Activated naive CD4-positive, alpha-beta T cell treated with anti-CD3 and anti-CD28 coated beads, Interleukin-2, amount 50 U/mL, for 72 hours (primary cell): ENCODE measurements at places on chromosomes 13 and 19. TPM values are rescaled to one million over a fixed set of nuclear protein-coding genes. Genes with fewer than 3 reads are reported as not detected.
A peak's percentile ranks its signal among the peaks of the same experiment; 100 is the strongest.

DNA sequence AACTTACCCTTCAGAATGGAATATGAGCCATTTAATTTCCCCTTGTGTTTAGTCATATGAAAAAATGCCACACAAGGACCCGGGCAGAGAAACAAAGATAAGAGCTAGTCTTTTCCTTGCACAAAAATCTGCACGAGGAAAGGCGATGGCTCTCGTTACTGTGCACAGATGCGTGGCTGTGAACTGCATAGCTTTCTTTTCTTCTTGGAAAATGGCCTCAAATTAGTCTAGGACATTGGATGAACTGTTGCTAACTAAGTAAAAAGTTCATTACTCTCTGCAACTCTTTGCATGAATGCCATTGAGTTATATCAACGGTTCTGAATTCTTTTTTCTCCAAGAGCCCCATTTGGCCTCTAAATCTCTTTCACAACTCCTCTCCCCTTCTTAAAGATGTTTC, 125.2 kb downstream of the COG6 start:
- no peak for DNase-seq

Gene CYP2A6
- not detected for total RNA-seq

Gene NXNL1
- not detected for total RNA-seq

Gene C1QTNF9
- total RNA-seq = not detected

- DNase-seq = no peak
Measured at GRCh38 chr19:13010992-13011652, 15.8 kb downstream of the NFIX start.

DNA sequence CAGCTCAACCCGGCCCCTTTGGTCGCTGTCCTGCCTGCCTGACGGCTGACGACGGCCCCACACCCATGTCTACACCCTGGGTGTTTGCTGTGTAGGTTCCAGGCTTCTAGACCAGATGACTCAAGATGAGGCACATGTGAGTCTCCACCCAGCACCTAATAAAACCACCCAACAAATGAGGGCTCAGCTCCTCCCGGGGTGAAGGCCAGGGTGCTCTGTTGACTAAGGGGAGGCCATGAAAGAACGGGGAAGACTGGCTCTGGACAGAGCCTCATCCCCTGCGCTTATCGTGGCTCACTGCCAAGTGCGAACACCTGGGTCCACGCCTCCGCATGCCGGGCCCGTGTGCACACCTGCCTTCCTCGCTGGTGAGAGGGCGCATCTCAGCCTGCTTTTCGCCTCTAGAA, 39.6 kb downstream of the COL4A2 start:
- no peak for DNase-seq

- DNase-seq = no peak
Measured at GRCh38 chr13:80313668-80314256, 27.2 kb downstream of the SPRY2 start.

Gene PLIN4
- 0.08 TPM for total RNA-seq

Gene MVB12A
- total RNA-seq = 55.2 TPM

Gene DACT3
- 1.9 TPM for total RNA-seq

Gene SCN1B
- 1.5 TPM for total RNA-seq

Gene SOX21
- not detected for total RNA-seq

DNA sequence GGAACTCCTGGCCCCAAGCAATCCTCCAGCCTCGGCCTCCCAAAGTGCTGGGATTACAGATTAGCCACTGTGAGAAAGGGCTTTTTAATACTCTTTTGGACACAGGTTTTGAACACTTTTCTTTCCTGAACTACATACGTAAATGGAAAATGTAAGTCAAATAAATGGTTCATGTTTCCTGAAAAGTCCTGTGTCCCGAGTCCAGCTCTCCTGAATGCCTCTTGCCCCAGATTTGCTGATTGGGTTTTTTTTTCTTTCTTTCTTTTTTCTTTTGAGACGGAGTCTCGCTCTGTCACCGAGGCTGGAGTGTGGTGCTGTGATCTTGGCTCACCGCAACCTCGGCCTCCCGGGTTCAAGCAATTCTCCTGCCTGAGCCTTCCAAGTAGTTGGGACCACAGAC, 24.5 kb downstream of the PTPRS start:
- DNase-seq = no peak

GRCh38 chr19:412356-413355, 3.7 kb upstream of the C2CD4C start:
- DNase-seq = no peak

Gene CEBPA
- total RNA-seq = not detected

Gene DHRS12
- total RNA-seq = 7.2 TPM

- DNase-seq = no peak
Measured at GRCh38 chr19:14139944-14140343, 3.6 kb upstream of the ASF1B start.

Gene LHB
- total RNA-seq = not detected

DNA sequence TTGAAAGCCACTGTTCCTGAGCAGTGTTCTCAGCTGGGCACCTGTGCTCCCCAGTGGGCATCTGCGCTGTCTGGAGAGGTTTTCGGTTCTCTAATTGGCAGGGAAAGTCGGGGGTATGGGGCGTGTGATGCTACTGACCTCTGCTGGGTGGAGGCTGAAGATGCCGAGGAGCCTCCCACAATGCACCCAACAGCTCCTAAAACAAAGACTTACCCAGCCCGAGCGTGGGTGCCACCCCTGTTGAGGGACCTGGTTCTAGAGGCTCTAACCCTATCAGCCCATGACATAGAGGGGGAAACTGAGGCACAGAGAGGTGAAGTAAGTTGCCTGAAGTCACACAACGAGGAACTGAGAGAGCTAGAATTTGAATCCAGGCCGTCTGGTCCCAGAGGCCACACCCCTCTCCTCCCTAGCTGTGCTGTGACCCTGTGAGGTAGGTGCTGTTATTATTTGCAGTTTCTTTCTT, 2.3 kb downstream of the SPACA4 start:
- no peak for DNase-seq

Gene CD37
- 194 TPM for total RNA-seq

Gene MYO1F
- total RNA-seq = 12.4 TPM

- DNase-seq = peak; percentile 81
Measured at GRCh38 chr19:37594982-37595382, 306 bp downstream of the ZNF540 start.

Gene YJU2
- total RNA-seq = 22.7 TPM

GRCh38 chr13:22596171-22596863, 584.5 kb upstream of the SGCG start:
- DNase-seq = no peak

- DNase-seq = no peak
Measured at GRCh38 chr13:21849323-21849722, 178.4 kb downstream of the FGF9 start.

DNA sequence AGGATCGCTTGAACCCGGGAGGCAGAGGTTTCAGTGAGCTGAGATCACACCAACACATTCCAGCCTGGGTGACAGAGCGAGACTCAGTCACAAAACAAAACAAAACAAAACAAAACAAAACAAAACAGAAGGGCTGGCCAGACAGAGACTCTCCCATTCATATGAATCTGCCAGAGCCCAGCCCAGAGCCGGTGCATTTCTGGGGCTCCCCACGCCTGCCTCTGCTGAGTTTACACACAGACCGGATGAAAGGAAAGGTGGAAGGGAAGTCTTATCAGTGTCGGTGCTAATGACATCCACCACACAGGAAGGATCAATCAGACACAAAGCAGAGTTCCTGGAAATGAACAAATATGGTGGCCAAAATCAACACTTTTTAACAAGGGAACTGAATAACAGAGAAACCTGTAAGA, 6.8 kb downstream of the TRAPPC6A start:
- DNase-seq = no peak

DNA sequence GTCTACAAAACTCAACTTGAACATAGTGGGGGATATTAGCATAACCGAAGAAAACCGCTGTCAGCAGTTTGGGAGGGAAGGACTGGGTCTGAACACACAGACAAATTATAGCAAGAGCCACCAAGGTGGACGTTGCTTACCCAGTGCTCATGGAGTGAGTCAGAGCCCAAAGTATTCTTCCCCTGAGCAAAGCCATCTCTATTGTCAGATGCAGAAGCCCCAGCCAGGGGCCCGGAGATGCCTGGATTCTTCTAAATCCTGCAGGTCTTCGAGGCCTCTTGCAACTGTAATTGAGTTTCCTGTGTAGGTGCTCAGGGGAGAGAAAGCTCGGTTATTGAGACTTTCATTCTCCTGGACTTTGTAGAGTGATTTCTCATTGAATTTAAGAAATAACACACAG, 384.5 kb downstream of the IRS2 start:
- DNase-seq = no peak

Gene PLIN5
- total RNA-seq = not detected

DNA sequence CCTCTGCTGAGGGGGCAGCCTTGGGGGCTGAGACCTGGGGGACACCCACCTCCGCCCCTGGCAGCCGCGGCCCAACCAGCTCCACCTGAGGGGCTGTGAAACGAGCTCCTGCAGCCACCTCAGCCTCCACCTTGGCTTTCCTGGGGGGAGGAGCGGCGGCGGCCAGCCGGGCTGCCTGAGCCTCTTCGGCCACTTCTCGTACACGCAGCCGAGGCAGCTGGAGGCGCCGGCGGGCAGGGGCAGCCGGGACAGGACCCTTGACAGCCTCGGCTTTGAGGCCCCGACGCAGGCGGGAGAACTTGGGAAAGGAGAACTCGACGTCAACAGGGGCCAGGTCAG, 7.6 kb upstream of the HIPK4 start:
- no peak for DNase-seq

DNA sequence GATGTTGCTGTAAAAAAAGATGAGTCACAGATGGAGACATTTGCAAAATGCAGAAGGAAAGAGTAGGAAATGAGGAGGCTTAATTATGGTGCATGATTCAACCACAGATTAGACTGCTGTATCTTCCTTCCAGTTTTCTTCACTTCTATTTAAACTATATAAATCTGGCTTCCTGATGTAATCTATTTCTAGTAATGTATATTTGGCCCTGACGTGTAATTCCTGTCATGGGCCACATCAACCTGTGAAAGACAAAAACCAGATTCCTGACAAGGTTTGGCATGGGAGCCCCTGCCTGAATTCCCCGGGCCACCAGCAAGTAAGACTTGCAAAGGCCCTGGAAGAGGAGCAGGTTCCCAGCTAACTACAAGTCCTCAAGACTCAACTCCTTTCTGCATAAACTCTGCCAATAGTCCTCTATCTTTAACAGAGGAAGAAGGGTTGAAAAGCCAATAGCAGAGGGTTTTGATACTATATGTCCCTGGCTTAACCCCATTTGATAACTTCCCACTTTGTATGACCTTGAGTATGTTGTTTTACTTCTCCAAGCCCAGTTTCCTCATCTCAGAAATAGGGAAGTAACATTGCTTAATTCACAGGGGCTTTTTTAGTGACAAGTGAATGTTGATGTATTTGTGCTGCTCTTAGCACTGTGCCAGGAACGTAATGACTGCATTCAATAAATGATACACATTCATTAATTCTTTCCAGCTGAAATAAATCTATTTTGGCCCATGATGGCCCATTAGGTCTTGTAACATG, 172.7 kb downstream of the SPRY2 start:
- DNase-seq = no peak

- no peak for DNase-seq
Measured at GRCh38 chr13:97231829-97232196, 9.7 kb downstream of the MBNL2 start.

Gene SCEL
- not detected for total RNA-seq

Gene ATP7B
- 1.1 TPM for total RNA-seq

- DNase-seq = peak; percentile 75
Measured at GRCh38 chr19:3132971-3133792, 2.7 kb upstream of the GNA15 start.

GRCh38 chr13:70747262-70747661, 639.0 kb upstream of the KLHL1 start:
- DNase-seq = no peak

- DNase-seq = no peak
Measured at GRCh38 chr19:38043649-38044144, 136.7 kb downstream of the SIPA1L3 start.

Gene ZNF536
- total RNA-seq = not detected

DNA sequence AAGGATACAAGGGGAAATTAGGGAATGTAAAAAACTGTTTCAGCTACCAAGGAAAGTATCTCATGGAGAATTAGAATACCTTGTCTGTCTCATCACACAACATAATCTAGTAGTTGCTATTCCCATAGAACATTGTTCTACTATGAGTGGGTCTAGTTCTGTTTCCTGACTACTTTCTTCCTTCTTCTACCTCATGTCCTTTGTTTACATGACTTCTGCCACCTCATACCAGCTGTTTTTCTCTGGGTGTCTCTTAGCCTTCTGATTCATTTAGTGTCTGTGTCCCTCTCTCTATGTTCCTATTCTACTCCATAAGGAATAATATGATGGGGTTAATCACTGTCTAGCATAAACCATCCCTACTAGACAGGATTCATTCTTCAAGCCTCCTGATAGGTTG, 887.3 kb downstream of the DIAPH3 start:
- DNase-seq = no peak

Gene EBI3
- total RNA-seq = 1.4 TPM

- no peak for DNase-seq
Measured at GRCh38 chr13:62653371-62653770, 1237.7 kb upstream of the PCDH20 start.

Gene NDUFA7
- total RNA-seq = 73.1 TPM

Gene SACS
- 33.4 TPM for total RNA-seq

DNA sequence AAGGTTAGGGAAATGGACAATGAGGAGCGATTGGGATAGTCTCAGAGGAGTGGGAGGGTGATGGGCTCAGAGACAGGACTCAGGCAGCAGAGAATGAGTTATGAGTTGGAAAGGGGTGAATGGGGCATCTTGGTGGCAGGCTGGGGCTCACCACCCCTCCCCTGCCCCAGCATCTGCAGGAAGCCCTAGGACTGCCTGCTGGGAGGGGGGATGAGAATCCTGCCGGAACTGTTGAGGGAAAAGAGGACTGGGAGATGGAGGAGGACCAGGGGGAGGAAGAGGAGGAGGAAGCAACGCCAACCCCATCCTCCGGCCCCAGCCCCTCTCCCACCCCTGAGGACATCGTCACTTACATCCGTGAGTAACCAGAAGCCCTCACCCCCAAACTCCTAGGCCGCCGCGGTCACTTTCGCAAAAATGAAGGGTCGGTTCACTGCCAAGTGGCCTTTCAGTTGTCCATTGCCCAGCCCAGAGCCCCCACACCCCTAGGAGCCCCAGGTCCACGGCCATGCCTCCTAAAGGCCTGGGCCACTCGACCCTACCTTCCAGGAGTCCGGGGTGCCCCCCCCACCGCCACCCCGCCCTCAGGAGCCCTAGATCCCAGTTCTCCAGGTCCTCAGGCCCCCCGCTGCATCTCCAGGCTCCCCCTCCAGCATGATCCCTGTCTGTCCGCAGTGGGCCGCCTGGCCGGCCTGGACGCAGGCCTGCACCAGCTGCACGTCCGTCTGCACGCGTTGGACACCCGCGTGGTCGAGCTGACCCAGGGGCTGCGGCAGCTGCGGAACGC, 764 bp downstream of the CLEC11A start:
- no peak for DNase-seq

- DNase-seq = no peak
Measured at GRCh38 chr19:3227054-3227626, 2.7 kb downstream of the CELF5 start.

Gene ZNF528
- 4.8 TPM for total RNA-seq

Gene SYT3
- total RNA-seq = 0.23 TPM
